ENCODE measurements at places on chromosomes 6 and 20. TPM values are rescaled to one million over a fixed set of nuclear protein-coding genes. Genes with fewer than 3 reads are reported as not detected.

MYL9 gene
- total RNA-seq, result 382 TPM

CPNE5 gene
- total RNA-seq, result not detected

PGC gene
- 8.9 TPM for total RNA-seq

CRISP2 gene
- not detected for total RNA-seq

NCR2 gene
- not detected for total RNA-seq

IPCEF1 gene
- 1.4 TPM for total RNA-seq

HSPA12B gene
- total RNA-seq, result not detected

SIM1 gene
- not detected for total RNA-seq

ZBTB46 gene
- total RNA-seq, result 9.1 TPM

SLC12A5 gene
- 1.9 TPM for total RNA-seq

SLC2A10 gene
- 4.2 TPM for total RNA-seq

COL9A3 gene
- total RNA-seq, result 7.9 TPM

NQO2 gene
- total RNA-seq, result 37.2 TPM

RUNX2 gene
- total RNA-seq, result not detected

NHSL1 gene
- total RNA-seq, result 39.9 TPM

VSX1 gene
- not detected for total RNA-seq

SRMS gene
- not detected for total RNA-seq

MEP1A gene
- 8.1 TPM for total RNA-seq

CYP21A2 gene
- total RNA-seq, result not detected

CCN2 gene
- total RNA-seq, result 13.8 TPM

Measured in Caco-2 (cell line).